ENCODE measurements at places on chromosomes 2 and 18. TPM values are rescaled to one million over a fixed set of nuclear protein-coding genes. Genes with fewer than 3 reads are reported as not detected.

- DNase-seq = no peak
- H3K36me3 ChIP-seq = no peaks in the 10 kb centered on the region
- H3K4me3 ChIP-seq = no peak overlapping the region
- H3K4me1 ChIP-seq = peaks cover 28% of the 10 kb centered on the region
Measured at GRCh38 chr2:9108210-9108967, 98.2 kb upstream of the ASAP2 start.

DNA sequence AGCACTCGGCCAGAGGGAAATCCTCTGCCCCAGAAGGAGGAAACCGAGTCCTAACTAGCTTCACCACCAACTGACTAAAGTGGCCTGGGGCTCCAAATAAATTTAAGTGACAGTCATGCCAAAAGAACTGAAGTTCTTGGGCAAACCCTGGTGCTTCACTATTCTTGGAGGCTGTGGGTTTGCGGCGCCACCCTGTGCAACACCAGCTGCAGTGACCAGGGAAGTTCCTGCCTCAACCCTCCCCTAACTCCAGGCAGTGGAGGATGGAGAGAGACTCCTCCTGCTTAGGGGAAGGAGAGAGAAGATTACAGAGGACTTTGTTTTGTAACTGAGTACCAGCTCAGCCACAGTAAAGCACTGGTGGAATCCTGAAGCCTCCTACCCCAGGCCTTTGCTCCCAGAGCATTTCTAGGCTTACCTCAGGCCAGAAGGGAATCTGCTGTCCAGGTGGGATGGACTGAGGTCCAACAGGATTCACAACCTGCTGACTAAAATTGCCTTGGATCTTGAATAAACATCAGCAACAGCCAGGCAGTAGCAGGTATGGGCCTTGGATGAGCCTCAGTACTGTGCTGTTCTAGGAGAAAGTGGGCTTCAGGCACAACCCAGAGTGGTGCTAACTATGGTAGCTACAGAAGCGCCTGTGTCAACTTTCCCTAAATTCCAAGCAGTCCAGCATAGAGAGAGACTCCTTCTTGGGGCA is 29.4 kb upstream of the BMP10 start:
- H3K36me3 ChIP-seq = peaks cover 2% of the 10 kb centered on the region
- H3K27ac ChIP-seq = no peak overlapping the region
- no peaks in the 10 kb centered on the region for H3K4me1 ChIP-seq
- H3K27me3 ChIP-seq = no peaks in the 10 kb centered on the region

- no peak for DNase-seq
- H3K4me3 ChIP-seq = no peak overlapping the region
- H3K27ac ChIP-seq = no peak overlapping the region
Measured at GRCh38 chr18:10064267-10064666, 150.5 kb downstream of the VAPA start.

GRCh38 chr2:20970068-20970467 is 73.8 kb downstream of the APOB start:
- no peaks in the 10 kb centered on the region for H3K36me3 ChIP-seq
- no peaks in the 10 kb centered on the region for H3K4me1 ChIP-seq
- peaks cover 29% of the 10 kb centered on the region for H3K27me3 ChIP-seq
- H3K27ac ChIP-seq = no peak overlapping the region

STON1 gene
- 8.2 TPM for total RNA-seq

ELOA2 gene
- not detected for total RNA-seq
